ENCODE measurements at places on chromosomes 12 and 14.

DNA sequence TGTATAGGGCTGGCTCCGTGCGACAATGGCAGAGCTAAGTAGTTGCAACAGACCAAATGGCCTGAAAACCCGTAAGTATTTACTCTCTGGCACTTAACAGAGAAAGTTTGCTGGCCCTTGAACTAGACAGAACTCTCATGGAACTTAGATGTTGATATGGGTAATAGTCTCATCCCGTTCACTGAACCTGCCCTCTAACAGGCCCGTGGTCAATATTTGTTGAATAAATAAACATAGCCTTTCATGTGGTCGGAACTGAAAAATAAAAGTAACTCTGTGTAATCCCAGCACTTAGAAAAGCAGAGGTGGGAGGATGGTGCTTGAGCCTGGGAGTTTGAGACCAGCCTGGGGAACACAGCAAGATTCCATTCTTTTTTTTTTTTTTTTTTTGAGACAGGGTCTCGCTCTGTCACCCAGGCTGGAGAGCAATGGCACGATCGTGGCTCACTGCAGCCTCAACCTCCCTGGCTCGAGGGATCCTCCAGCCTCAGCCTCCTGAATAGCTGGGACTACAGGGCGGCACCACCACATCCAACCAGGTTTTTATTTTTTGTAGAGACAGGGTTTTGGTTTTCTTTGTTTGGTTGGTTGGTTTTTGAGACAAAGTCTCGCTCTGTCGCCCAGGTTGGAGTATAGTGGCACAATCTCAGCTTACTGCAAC is 29.7 kb downstream of the KDM2B start:
- DNase-seq = no peak

- no peak for DNase-seq
These were observed 6.7 kb upstream of the STON2 start for GRCh38 chr14:81406863-81407262.

DNA sequence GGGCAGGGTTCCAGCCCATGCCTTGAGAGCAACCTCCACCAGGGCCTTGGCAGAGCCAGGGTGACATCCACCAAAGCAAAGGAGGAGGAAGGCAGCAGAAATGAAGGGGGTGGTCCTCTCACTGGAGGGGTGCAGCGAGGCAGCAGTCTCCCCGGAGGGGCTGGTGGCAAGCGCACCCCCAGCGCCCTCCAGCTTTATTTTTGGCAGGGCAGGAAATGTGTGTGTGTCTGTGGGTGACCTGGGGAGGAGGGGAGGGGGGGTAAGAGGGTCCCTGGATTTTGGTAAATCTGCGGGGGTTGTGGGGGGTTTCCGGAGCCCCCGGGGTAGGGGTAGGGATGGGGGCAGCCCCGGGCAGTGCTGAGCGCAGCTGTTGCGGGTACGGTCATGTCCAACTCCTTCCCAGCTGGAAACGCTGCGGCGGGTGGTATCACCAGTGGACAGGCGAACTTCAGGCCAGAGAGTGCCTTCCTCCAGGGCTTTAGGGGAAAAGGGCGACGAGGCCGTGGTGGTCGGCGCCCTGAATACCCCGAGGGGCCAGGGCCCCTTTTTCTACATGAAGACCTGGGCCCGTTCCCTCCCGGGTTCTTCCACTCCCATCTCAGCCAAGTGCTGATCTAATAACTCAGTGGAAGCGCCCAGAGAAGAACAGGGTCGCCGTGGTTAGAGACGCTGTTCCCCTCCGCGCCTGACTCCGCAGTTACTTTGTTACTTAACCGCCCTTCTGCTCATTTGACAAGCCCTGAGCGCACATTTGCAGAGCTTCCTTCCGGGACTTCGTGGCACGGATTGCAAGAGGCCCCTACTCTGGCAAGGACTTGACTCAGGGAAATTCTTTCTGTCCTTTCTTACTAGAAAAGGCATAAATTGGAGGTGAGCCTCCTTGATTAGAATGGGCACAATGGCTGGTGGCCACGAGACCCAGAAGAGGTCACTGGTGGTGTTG is 55.2 kb downstream of the FOS start:
- peak; percentile 56 for DNase-seq

DNA sequence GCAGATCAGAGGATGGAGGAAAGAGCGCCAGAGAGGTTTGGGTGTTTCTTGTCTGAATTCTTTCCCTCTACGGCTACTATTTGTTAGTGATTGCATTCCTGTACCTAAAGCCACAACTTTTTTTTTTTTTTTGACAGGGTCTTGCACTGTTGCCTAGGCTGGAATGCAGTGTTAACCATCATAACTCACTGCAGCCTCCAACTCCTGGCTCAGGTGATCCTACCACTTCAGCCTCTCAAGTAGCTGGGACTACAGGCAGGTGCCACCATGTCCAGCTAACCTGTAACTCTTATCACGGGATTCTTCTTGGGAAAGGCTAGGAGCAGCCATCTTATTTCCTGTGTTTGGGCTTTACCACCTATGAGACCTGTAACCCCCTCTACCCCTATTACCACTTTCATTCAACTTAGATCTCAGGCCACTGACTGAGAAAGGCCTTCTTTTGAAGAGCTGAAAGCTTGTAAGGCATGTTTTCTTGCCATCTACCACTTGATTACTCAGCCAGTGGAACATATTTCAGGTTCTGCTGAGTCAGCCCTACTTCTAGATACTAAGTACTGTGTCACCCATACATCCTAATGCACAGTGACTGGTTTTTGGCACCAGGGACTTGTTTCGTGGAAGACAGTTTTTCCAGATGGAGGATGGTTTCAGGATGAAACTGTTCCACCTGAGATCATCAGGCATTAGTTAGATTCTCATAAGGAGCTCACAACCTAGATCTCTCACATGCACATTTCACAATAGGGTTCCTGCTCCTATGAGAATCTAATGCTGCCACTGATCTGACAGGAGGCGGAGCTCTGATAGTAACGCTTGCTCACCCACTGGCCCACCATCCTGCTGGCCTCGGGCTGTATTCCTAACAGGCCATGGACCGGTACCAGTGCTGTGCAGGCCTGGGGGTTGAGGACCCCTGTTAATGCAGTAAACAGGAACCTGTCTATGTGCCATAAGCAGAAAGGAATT is 6.9 kb downstream of the VEZT start:
- DNase-seq = no peak

DNA sequence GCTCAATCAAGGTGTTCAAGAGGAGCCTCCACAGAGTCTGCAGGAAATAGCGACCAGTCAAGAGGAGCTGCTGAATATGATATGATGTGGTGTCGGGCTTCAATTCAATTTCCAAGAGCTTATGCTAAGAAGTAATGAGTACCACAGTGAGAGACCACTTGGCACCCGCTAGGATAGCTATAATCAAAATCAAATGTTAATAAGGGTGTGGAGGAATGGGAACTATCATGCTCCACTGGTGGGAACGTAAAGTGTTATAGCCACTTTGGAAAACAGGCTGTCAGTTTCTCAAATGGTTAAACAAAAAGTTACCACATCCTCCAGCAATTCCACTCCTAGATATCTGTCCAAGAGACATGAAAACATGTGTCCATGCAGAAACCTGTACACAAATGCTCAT is 6.7 kb downstream of the POLR3B start:
- DNase-seq = no peak

DNA sequence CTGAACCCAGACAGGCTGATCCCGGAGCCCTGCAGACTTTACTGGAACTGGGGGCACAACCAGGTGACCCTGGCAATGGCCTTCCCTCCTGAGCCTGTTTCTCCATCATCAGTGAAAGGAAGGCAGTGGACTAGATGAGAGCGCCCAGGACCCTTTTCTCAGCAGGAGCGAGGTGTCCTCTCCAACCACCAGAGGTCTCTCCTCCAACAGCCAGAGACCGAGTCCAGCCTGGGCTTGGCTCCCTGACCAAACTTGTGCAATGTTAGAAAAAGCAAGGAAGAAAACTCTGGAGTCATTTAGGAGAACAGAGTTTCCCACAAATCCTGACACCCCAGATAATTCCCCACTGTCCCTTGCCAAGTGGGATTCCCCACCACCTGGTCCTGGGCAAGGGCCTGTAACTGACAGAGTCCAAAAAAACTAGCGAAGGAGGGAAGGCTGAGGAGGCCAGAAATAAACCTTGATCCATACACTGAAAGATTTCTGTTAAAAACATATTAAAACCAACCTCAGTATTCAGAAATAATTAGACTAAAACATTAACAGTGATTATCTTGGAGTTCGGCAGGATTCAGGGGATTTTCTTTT is 9.0 kb downstream of the RPS6KL1 start:
- no peak for DNase-seq

DNA sequence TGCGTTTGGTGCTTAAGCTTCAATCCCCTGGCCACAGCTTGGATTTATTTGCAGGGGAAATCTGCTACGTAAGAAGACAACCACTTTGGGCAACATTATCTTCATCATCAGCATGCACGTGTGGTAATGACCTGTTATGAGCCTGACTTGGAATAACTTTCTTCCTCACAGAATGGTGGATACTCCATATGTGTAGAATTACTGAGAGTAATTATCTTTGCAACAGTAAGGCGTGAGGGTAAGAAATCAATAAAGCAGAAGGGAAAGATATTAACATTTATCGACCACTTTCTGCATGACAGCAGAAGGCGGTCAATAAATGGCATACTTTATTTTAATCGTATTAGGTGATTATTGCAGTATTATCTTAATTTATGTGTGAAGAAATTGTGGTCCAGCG is 152.7 kb downstream of the RGS6 start:
- no peak for DNase-seq

- DNase-seq = no peak
These were observed 182.3 kb downstream of the NTF3 start for GRCh38 chr12:5614256-5614655.

GRCh38 chr14:64190974-64191502 is 103.1 kb downstream of the ESR2 start:
- DNase-seq = no peak

- DNase-seq = no peak
These were observed 31.6 kb upstream of the CD69 start for GRCh38 chr12:9792185-9792900.

DNA sequence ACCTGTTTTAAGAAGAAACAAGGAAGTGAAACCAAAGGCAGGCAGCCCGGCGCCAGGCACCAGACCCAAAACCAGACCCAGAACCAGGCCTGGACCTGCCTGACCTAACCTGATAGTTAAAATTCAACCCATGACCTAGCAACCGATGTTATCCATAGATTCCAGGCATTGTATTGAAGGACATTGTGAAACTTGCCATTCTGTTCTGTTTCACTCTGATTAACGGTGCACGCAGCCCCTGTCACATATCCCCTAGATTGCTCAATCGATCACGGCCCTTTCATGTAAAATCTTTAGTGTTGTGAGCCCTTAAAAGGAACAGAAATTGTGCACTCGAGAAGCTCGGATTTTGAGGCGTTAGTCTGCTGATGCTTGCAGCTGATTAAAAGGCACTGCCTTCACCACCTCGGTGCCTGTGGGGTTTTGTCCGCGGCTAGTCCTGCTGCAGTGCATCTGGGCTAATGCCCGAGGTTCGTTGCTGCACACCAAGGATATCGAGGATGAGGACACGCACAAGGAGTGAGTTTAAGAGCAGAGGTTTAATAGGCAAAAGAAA is 262.5 kb upstream of the TMEM132C start:
- DNase-seq = no peak

- DNase-seq = no peak
These were observed 10.2 kb upstream of the LTA4H start for GRCh38 chr12:96045566-96045965.

DNA sequence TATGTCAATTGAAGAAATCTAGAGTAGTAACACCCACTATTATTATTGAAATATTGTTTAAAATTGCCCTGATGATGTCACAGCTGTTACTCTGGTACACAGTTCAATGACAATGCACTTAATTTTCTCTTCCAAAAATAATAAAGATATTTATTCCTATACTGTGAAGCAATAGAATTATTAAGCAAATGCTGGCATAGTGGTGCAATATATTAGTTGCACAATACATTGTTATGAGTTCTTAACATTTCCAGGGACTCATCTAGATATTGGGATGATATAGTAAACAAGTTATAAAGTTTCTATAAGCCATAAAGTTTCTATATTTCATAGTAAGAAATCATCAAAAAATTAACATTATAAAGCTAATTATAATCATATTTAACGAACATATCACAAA is 897.8 kb downstream of the LRFN5 start:
- no peak for DNase-seq

DNA sequence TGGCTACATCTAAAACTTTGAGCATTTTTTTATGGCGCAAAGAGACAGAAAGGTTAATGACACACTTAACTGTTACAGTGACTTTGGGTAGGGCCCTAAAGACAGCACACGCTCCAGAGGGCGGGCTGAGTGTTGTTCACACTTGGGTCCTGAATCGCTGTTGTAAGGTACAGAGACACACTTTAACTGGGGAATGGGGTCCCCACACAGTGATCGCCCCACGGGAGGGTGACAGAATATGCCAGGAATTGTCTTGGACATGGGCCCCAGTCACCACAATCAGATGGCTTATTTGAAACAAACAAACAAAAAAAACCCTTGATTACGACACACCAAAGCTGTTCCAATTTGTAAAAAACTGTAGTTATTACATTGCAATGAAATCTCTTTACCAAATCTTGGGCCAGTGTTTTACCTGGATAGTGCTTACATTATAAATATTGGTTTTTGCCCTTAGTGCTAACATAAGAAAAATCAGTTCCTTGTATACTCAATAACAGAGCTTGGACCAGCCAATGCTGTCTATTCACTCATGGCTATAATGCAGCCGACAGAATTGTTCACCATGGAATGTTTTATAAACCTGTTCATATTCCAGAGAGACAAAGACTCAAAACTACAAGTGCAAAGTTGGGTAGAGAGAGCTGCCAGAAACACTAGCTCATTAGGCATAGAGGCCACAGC is 28.3 kb downstream of the KCTD10 start:
- DNase-seq = no peak

- DNase-seq = no peak
These were observed 299.0 kb downstream of the CCDC91 start for GRCh38 chr12:28489246-28489645.

GRCh38 chr12:59446116-59446515 is 149.7 kb upstream of the SLC16A7 start:
- no peak for DNase-seq

DNA sequence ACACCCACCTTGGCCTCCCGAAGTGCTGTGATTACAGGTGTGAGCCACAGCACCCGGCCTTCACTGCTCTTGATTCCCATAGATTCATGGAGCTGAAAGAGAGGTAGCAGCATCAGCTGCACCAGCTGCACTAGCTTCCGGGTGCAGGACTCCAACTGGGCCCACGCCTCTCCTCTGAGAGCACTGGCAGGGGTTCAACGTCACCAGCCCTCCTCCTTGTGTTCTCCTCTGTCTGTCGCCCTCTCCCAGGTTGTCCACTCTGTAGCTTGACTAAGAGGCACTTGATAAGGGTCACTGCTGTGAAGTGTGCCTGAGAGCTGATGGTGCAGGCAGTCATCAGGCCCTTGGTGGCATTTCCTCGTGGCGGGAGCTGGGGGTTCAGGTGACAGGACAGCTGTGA is 28.3 kb downstream of the MLXIP start:
- DNase-seq = no peak

DNA sequence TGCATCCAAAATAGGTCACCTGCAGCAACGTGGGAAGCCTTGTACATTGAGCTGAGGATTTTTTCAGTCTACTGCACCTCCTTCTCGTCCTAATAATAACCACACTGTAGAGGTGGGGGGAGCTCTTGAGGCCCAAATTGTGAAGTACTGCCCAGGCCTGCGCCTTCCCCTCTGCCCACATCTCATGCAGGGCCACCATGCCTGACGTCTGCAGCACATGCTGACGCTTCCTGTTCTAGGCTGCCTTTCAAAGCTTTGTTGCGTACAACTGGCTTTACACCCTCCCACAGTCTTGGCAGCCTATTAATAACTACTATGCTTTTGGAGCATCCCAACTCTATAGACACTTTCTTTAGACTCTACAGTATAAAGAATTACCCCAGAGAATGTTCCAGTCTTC is 26.5 kb upstream of the TTC7B start:
- no peak for DNase-seq
